ENCODE measurements at places on chromosomes 1 and 21.

DNA sequence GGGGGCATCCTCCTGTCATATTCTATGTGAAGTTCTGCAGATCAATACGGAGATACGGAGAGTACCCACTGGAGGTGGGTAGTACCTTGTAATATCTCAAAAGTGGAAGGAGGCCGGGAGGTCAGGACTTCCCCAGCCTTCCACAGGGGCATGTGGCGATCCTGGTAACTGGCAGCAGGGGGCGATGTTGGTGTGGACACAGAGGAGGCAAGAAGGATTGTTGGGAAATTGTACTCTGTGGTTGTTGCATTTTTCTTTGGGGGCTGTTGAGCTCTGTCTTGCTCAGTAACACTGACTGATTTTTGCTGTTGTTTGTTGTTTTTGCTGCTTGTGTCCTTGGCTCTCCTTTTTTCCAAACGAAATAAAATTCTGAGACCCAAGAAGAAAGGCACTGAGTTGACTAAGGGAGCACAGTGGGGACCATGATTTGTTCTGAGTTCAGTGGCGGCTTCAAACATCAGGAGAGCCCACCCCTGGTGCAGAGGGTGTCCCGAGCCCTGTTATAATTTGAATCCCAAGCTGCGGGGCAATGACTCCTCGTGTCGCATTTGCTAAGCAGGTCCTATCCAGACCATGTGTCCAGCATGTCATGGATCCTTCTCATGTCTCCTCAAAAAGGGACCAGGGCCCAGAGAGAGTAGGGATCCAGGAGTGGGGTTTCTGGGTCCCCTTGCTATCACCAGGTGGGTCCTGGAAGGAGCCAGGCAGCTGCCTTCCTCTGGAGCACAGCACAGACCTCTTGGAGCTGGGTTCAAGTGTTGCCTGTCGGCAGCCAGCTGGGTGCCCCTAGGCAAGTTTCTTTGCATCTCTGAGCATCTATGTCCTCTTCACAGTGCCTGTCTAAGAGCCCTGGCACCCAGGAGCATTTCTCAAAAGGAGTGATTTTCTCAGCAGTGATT lies 22.8 kb downstream of the LHX4 start:
- peak; percentile 57 for DNase-seq

- no peak for DNase-seq
Observed at GRCh38 chr1:103265551-103265950, 157.2 kb upstream of the COL11A1 start.

- DNase-seq, result no peak
Observed at GRCh38 chr1:156417401-156418020, 48.5 kb downstream of the RHBG start.

GRCh38 chr1:97632075-97632474 lies 288.8 kb downstream of the DPYD start:
- DNase-seq, result no peak

DNA sequence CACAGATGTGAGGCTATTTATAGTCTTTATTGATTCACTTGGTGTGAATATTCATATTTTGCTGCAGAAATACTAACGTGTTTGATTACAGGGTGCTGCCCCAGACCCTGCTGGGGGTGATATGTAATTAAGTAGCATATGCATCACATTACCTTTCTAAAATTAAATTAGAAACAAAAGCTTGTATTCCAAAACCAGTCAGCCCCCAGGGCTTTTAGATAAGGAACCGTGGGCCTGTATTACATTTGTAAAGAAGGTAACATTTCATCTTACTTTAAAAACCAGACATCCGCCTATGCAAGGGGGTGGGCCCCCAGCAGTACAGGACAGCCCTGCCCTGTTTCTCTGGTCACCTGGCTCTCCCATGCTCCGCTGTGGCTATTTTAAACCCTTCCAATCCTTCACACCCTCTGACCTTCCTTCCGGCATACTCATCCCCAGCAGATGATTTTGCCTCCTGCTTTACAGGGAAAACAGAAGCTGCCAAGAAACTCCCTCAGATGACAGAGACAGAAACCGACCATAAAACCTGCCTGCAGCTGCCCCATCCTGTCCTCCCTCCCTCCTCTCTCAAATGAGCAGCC lies 22.0 kb upstream of the KCNC4 start:
- no peak for DNase-seq

DNA sequence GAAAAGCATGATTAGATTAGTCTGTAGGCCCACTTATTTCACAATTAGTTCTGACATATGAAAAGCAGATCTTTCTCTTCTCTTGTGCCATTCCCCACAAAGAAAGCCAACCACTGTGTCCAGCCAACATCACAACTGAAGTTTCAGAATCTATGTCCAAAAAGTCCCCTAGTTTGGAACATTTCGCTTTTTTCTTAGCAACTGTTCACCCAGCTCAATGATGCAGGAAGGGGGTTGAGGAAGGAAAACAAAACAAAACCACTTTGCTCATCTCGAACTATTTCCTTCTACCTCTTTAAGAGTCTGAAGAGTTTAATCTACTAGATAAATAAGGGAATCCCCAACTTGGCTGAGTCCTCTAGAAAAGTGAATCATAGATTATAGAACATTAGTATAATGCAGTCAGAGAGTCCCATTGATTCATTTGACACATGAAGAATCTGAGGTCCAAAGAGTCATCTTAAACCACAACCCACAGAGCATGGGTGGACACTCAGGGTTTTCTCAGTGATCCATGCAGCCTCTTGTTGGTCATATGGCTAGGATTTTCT lies 159.3 kb upstream of the SGIP1 start:
- DNase-seq, result peak; percentile 34

All from stimulated activated naive CD4-positive, alpha-beta T cell treated with Interleukin-2 at 50 U/mL for 16 hours (primary cell).